Effector memory CD4-positive, alpha-beta T cell (primary cell): ENCODE measurements at places on chromosomes 2 and 18.

DNA sequence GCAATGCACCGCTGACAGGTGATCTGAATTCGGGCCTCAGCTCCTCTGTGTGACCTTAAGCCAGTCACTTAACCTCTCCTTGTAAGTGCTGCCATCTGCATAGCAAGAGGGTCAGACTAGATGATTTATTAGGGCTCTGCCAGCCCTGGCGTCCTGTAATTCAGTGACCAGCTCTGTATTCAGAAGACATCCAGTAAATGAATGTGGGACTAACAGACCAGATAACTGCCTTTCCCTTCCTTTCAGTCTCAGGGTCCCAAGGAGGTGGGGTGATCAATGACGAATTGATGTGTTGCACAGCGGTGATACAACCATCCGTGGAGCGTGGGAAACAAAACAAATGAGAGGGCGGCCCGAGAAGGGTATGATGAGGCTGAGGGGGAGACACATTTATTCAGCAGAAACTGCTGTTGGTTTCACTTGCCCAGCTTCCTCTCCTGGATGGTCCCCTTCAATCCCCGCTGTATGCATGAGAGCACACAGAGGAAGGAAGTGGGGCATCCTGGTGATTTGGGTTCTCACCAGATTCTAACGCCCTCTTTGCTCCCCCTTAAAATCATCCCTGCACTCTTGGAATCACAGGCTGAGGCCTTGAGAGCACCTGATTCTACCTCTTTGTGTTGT lies 92.8 kb downstream of the VIT start:
- DNase-seq = no peak

DNA sequence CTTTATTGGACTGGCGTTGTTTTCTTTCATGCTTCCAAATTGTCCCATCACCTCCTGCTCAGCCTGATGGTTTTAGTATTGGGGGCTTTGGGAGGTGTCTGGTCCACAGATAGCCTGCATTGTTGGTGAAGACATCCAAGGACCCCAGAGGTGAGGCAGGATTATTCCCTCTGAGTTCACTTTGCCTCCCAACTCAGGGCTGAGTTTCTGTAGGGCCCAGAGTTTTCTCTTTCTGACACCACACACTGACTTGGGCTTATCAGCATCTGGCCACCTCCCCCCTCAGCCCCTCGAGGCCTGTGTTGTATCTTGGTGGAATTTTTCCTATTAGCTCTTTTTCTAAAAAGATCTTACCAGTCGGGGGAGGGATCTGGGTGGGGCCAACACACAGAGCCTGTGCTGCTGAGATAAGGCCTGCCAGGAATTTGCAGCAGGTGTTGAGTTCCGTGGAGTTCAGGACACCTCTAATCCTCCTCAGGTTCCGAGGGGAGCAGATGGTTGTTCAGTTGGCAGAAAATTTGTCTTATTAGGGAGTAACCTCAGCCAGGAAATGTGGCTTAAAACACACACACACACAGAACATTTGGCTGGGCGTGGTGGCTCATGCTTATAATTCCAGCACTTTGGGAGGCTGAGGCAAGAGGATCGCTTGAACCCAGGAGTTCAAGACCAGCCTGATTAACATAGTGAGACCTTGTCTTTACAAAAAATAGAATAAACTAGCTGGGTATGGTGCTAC lies 7.3 kb downstream of the EMILIN2 start:
- no peak for DNase-seq

DNA sequence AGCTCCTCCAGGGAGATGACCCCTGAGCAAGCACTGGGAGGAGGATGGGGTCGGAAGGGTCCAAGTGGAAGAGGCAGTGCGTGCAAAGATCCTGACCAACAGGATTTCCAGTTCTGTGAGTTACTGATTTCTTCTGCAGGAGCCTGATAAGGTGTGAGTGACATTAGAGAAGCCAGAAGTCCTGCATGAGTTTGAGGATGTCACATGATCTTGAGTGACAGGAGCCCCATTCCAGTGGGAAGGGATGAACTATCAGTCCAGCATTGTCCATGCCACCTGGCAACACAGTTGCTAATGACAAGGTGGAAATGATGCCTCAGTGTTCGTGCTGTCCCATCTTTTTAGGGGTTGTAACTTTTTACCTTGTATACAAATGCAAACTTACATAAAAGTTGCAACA lies 285.1 kb upstream of the HDAC4 start:
- DNase-seq = no peak

DNA sequence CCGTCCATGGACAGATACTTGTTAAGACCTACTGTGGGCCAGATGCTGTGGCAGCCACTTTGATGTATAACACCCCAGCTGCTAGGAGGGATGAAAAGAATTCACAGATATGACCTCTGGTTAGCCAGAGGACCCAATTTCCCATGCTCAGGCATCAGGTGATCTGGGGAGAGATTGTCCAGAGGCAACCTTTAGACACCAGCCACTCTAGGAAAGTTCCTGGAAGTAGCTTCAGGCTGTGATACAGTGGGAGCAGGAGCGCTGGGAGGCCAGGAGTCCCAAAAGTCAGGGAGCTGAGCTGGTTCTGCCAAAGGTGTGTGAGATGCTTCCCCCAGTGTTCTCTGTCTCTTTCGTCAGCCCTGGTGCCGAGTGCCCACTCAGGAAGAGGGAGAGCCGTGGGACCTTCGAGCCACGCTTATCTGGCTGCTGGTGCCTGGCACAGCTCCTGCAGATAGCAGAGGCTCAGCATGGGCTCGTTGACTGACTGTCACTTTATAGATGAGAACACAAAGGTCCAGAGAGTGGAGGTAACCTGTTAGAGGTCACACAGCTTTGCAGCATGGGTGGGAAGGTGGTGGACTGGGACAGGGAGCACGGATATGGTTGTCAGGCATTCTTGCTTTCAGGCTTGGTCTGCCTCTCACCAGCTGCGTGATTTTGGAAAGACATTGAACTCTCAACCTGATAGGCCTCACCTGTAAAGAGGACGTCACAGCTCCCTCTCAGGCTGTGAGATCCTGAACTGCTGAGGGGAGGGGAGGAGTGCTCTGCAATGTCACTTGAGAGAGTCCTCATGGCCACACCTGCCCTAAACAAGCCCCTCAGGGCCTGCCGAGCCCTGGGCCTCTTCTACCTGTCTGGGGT lies 7.8 kb upstream of the RALB start:
- DNase-seq = no peak

DNA sequence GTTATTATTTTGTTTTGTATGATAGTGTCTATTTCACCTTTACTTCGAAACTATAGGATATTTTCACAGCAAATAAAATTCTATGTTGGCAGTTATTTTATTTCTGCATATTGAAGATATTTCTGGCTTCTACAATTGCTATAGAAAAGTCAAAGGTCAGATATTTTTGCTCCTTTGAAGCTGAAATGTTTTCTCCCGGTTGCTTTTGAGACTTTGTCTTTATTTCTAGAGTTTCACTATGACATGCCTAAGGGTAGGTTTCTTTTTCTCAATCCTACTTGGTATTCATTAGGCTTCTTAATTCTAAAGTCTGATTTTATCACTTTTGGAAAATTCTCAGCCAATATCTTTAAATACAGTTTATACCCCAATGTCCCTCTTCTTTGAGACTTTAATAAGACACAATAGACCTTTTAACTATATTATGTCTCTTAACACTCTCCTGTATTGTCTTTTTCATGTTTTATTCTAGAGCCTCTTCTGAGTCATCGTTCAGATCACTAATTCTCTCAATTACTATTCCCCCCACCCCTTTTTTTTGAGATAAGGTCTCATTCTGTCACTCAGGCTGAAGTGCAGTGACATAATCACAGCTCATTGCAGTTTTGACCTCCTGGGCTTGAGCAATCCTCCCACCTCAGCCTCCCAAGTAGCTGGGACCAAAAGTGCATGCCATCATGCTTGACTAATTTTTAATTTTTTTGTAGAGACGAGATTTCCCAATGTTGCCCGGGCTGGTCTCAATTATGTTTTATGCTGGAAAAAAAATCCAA lies 50.5 kb downstream of the USP37 start:
- no peak for DNase-seq

GRCh38 chr2:25979001-25979400 lies 3.3 kb downstream of the KIF3C start:
- DNase-seq = no peak

- no peak for DNase-seq
Observed at GRCh38 chr2:33291278-33292013, 185.0 kb upstream of the RASGRP3 start.

DNA sequence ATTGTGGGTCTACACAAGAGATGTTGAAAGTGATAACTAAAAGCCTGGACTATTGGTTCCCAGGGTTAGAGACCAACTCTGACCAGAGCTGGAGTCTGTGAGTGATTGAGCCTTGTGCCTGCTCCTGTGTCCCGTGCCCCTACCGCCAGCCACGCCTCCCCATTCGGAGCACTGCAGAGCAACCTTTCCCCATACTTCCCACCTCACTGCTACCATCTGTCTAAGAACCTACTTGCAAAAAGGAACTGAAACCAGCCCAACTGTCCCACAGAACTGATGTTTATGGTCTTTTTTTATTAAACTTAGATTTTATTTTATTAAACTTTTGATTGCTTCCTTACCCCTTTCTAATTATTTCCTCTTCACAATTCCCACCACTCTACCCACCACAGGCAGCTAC lies 300.3 kb upstream of the MGAT5 start:
- DNase-seq = no peak
